ENCODE measurements at places on chromosomes 12 and 14.

- DNase-seq: no peak
These were observed 68.2 kb downstream of the E2F7 start for GRCh38 chr12:76997011-76997780.

DNA sequence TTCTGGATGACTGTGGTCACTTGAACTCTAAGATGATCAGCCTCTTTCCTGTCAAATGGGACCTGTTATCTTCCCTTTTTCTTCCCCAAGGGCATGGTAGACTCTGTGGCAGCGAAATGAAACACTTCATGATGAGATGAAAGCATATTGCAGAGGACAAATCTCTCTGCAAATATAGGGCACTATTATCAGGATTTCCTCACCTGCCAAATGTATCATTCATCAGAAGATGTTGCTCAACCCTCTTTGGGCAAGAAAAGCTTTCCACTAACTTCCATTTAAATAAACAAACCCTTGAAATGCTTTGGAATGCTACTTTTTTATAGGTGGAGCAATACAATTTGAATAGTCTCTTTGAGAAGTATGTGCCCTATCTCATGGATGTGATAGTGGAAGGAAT lies 105.0 kb downstream of the DNAH10 start:
- no peak for DNase-seq

- DNase-seq: no peak
These were observed 448.1 kb downstream of the APAF1 start for GRCh38 chr12:99093166-99093565.

GRCh38 chr14:43087666-43088065 lies 1419.4 kb downstream of the FSCB start:
- DNase-seq: no peak

- peak; percentile 15 for DNase-seq
These were observed 1.7 kb downstream of the PDE3A start for GRCh38 chr12:20370014-20370386.

DNA sequence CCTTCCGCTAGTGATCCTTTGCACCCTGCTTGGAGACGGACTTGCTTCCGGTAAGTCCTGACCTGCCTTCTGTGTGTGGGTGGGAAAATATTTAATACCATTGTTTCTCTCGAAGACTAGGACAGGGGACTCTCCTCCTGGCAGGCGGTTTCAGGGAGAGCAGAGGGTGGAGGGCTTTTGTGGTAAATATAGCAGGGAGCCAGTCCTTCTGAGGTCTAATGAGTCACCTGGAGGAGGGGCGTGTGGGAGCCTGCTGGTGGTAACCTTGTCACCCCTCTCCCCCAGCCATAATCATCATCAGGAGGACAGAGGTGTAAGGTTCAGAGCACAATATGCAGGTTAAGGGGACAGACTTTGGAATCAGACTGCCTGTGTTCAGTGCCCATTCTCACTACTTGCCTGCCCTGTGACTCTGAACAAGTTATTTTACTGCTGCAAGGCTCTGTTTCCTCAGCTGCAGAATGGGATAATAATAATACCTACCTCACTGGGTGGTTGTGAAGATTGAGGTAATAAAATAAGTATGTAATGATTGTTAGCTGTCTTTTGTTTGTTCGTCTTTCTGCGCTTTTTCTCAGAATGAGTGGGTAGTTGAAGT lies 47.4 kb downstream of the SUSD6 start:
- peak; percentile 36 for DNase-seq

- DNase-seq: no peak
These were observed 15.4 kb downstream of the TRIM9 start for GRCh38 chr14:51079489-51079888.

GRCh38 chr12:112322441-112322840 lies 59.8 kb downstream of the HECTD4 start:
- no peak for DNase-seq

DNA sequence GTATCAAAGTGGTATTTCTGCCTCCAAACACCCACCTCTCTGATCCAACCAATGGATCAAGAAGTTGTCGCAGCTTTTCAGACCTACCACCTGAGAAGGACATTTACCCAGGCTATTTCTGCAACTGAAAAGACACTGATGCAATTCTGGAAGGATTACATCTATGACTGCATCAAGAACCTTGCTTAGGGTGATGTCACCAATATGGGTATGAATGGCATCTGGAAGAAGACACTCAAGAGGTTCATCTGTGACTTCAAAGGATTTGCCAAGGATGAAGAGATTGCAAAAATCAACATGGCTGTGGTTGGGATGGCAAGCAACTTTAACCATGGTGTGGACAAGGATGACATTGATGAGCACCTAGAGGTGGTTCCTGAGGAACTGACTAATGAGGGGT lies 154.2 kb downstream of the PCNX1 start:
- DNase-seq: no peak

DNA sequence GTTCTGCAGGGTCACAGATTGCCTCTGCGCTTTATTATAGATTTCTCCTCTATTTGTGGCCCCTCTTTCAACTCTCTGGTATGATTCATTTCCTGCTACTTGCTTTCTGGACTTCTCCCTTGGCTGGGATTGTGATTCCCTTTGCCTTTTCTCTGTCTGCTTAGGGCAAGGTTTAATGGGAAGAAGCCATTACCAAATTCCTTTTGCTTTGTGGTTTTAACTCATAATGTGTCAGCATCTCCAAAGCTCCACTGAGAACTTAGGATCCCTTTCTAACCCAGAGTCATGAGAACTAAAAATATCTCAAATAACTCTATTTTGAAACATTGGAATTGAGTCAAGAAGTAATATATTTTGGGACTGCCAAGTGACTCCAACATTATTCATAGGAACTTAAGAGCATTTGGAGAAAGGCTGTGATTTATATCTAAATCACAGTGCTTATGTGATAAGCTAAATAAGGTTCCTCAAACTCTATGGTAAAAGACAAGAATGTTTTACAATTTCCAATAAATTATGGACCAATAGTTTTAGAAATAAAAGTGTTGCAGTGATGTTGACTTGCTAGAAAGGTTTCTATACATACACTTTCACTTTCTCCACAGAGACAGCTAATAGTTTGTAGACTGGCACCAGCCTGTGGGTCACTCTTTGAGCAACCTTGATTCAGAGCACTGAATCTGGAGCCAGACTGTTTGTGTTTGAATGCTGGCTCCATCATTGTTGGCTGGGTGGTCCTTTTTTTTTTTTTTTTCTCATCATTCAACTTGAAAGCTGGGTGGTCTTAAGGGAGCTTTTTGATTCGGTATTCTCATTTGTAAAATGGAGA lies 93.9 kb downstream of the DACT1 start:
- DNase-seq: no peak

- peak; percentile 86 for DNase-seq
These were observed 685 bp upstream of the MYL6B start for GRCh38 chr12:56151672-56152131.

DNA sequence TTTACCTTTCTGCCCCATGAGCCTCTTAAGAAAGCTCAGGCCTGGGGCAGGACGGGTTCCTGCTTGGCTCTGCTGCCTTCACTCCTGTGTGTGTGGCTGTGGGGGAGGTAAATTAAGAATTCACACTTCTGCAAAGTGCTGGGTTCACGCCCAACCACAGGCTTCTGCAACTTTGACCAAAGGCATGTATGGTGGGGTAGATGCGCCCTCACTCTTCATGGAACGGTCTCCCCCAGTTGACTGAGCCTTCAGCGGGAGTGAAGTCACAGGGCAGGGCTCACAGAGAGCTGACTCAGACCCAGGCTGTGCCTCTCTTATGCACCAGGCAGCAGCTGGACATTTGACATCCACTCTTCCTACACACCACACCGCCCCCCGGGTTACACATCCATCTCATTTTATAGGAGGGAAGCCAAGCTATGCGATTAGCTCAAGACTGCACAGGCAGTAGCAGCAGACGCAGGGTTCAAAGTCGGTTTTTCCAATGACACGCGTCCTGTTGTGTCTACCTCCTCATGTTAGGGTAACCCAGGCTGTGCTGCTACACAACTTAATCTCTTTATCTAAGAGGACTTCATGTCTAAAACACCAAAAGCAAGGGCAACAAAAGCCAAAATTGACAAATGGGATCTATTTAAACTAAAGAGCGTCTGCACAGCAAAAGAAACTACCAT lies 15.4 kb upstream of the BCL11B start:
- DNase-seq: no peak

DNA sequence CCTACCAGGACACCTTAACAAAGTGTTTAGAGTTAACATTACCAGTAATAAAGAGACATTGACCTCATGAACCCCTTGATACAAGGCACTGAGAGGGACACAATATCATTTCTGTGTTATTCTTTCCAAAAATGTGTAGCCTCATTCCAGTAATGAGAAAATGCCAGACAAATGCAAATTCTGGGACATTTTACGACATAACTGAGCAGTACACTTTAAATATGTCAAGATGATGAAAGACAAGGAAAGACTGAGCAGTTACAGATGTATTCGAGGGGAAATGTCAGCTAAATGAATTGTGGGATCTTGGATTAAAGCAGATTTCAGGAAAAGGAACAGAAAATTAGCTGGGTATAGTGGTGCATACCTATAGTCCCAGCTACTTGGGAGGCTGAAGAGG lies 255.6 kb downstream of the ERC1 start:
- no peak for DNase-seq

DNA sequence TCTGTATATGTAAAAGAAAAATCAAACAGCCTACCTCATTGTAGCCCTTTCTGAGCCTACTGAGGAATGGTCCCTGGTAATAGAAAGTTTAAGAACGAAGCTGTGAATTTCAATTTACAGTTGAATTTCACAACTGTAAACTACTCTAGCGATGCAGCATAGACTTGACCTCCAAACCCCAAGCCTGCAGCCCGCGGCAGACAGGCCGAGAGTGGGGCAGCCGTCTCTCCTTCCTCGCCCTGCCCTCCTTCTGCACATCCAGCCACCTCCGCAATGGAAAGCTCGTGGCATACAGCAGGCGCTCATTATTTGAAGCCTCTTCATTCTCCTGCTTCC lies 15.3 kb downstream of the RNASE2 start:
- DNase-seq: no peak

GRCh38 chr12:3988519-3989217 lies 115.5 kb upstream of the PARP11 start:
- no peak for DNase-seq

DNA sequence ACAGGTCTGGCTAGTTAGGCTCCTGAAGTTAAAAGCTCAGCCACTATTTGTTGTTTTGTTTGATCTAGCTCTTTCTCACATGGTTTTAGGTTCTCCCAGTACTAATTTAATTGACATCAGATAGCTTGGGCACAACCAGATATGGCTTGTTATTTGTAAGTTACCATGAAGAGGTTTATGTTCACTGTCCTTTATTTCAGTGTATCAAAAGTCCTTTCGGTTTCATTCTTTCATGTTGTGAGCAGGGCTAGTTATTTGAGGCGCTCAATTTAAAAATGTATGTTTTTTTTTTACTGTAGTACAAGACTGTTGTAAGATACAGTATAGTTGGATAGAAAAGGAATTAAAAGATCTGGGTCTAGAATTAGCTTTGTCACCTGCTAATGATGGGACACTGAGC lies 7.0 kb downstream of the GPX2 start:
- DNase-seq: no peak

- DNase-seq: no peak
These were observed 523.0 kb upstream of the FOXG1 start for GRCh38 chr14:28243600-28243999.

- no peak for DNase-seq
These were observed 1101.4 kb downstream of the BCL11B start for GRCh38 chr14:98170575-98170974.

DNA sequence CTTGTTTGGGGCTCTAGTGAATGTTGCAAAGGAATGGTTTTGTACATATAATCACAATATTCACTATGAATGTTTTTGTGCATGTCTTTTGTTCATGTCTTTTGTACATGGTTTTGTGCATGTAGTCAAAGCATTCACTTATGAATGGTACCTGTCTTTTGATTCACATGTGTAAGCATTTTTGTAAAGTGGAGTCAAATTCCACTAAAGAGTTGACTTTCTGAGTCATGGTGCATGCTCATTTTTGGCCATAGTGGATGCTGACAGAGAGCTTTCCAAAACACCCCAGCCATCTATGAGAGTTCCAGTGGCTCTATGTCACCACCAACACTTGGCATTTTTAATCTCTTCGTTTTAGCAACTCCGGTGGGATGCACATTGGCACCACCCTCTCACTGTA lies 1185.9 kb upstream of the TMEM132C start:
- DNase-seq: no peak

DNA sequence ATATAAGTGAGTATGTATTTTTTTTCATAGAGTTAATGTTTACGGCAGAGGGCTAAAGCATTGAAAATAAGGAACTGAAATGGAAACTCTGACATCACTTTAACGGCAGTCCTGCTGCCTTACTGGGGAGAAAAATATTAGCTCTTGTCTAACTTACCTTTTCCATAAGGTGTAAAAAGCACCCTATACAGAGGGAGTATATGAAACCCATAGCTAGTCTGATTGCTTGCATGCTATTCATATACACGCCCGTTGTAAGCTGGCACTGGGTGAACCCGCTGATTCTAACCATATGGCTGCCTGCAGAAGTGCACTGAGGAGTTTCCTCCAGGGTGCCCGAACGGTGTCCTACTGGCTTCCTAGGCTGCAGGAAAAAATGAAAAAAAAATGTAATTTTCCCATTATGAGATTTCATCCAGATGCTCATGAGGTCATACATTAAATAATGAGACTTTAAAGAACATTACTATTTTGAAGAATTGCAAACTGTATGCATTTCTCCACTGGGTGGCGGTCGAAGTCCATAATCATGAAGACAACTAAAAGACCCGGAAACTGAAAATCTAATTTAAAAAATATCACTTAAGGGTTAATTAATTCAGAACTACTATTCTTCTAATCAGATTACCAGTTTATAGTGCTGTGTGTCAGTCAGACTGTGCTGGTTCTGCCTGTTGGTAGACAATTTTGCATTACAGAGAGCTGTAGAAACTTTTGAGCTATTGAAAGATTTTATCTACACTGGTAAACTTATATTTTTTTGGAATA lies 144.7 kb downstream of the ALX1 start:
- no peak for DNase-seq

DNA sequence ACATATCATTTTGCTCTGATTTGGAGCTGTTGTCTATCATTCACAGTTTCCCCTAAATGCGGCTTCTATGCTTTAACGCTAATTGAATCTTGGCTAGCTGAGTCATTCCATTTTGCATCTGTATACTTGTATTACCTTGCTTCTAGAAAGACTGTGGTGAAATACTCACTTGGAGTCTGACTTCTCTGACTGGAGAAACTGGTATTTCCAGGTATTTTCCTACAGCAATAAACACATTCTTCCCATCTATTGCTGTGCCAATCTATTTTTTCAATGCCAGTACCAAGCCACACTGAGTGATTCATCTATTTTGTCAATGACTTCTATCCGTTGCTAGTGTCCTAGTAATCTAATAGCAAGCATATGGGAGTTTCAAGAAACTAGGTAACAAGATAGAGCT lies 76.0 kb upstream of the ST8SIA1 start:
- DNase-seq: no peak

- no peak for DNase-seq
These were observed 93.6 kb downstream of the ARF6 start for GRCh38 chr14:49986343-49987014.

GRCh38 chr12:75011120-75011519 lies 198.5 kb downstream of the KCNC2 start:
- DNase-seq: no peak

DNA sequence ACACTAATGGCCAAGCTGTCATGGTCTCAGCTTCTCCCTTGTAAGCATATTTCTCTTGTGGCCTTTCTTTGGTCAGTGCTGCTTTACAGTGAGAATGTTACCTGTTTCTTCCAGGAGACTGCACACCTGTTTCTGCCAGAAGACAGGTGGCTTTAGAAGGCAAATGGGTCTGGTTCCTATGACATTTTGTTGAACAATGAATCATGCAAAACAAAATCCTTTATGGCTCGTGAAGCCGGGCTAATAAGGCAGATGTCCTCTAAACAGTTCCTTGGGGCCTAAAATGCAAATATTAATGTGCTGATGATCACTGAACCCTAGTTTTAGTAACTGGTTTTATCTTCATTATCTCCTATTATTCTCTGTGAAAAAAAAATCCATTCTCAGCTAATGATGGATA lies 927.6 kb downstream of the GALC start:
- peak; percentile 30 for DNase-seq

All from NCI-H146 (cell line).